Sigmoid colon (tissue), 7 donors: ENCODE measurements at places on chromosomes 7 and 10. TPM values are rescaled to one million over a fixed set of nuclear protein-coding genes. Genes with fewer than 3 reads are reported as not detected.

GRCh38 chr10:63054889-63055611, 78.1 kb upstream of the NRBF2 start:
- no peaks in the 10 kb centered on the region for H3K27me3 ChIP-seq
- no peak overlapping the region for H3K4me3 ChIP-seq
- no peak overlapping the region for H3K27ac ChIP-seq
- no peaks in the 10 kb centered on the region for H3K36me3 ChIP-seq
- no peak for DNase-seq
- no peaks in the 10 kb centered on the region for H3K4me1 ChIP-seq

VSTM2A gene
- total RNA-seq: 3.6 TPM

MYL10 gene
- not detected for total RNA-seq

DNA sequence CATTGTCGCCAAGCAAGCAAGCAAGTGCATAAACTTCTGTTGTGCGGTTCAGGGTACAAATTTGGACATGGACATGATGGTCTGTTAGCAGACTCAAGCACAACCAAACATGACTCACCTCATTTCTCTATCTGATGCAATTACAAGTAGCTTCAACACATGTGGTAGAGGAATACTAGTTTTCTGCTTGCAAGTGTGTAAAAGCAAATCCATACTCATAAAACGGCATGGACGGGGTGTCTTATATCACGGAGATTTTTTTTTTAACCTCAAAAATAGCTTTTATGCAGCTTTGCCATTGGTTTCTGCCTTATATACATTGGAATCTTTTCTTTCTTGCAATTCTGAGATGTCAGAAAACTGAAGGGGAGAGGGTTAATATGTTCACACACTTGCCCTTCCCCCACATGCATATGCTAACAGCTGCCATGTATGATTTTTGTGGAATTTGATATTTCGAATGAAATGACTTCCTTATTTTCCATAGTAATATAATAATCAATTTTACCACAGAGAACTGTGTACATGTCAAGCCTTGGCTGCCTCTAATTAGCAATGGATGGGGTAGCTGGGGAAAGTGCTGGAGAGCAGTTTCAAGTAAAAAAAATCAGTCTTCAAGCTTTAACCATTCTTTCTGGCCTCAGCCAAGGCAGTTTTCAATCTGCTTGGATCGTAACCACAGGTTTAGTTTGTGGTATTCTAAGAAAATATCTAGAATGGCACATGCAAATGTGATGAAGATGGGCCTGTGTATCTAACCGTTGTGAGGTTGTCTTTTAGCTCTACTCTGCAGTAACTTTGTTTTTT, 106.0 kb upstream of the PDCD4 start:
- H3K36me3 ChIP-seq: no peaks in the 10 kb centered on the region
- no peaks in the 10 kb centered on the region for H3K27me3 ChIP-seq
- peaks cover 15% of the 10 kb centered on the region for H3K4me1 ChIP-seq
- H3K4me3 ChIP-seq: no peak overlapping the region
- DNase-seq: no peak

DNA sequence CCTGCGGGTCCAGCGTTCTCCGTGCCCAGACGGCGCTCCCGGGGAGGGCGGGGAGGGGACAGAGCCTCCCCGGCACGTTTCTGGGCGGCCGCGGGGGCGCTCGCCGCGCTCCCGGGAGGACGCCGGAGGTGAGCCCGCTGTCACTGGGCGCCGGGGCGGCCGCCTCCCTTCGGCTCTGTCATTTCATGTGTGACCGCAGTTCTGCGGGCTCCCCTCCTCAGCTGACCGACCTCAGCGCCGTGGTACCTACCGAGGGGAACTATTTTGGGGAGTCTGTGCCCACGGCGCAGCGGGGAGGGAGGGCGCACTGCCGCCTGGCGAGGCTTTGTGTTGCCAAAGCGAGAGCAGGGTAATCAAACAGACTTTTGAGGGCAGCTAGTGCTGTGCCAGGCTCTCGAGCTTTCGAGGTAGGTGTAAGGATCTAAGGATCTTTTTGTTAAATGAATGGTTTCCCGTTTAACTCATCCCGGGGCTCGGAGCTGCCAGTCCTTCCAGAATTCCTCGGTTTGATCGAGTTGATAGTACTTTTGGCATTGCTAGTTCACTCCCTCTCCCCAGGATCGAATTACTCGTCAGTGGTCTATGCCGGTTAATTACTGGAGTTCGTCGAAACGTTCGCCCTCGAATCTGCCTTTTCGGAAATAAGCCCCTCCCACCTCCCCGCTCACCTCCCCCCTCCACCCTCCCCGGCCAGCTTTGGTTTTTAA, 1.9 kb downstream of the ARID5B start:
- H3K4me3 ChIP-seq: peak overlapping the region; percentile 67
- no peaks in the 10 kb centered on the region for H3K36me3 ChIP-seq
- H3K27ac ChIP-seq: peak overlapping the region; percentile 98
- DNase-seq: peak; percentile 78

DNA sequence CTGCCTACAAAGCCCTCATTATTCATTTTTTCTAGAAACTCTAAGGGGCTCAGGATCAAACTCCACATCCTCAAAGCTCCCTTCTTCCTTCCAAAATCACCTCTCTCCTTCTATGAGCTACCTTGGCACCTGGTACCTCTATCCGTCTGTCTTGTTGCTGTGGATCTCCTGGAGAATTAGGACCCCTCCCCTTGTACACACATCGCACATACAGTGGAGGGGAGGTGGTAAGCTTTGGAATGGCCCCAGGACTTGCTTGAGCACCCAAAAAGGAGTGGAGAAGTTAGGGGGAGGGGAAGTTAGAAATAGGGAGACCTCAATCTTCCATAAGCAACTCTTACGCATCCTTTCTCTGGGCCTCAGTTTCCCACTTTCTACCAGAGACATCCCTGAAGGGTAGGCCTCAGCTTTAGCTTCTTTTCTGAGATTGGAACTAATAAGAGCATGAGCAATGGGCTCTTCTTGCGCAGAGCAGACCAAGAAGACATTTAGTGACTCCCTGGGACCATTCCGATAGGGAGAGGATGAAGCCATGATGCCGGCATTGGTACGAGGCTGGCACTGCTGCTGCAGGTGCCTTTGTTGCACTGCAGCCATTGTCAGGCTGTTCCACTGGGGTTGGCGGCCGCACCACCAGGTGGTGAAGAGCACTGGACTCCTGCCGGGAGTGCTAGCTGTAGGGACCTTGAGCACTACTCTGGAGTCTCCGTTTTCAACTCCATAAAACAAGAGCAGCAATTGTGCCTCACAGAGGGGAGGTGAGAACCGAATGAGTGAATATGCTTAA, 4.5 kb downstream of the CYP26C1 start:
- H3K36me3 ChIP-seq: no peaks in the 10 kb centered on the region
- H3K4me1 ChIP-seq: peaks cover 29% of the 10 kb centered on the region
- H3K27me3 ChIP-seq: peaks cover 84% of the 10 kb centered on the region
- H3K4me3 ChIP-seq: no peak overlapping the region

OR6B1 gene
- total RNA-seq: not detected

ATP6V0A4 gene
- not detected for total RNA-seq

MPP7 gene
- total RNA-seq: 29.7 TPM

DNA sequence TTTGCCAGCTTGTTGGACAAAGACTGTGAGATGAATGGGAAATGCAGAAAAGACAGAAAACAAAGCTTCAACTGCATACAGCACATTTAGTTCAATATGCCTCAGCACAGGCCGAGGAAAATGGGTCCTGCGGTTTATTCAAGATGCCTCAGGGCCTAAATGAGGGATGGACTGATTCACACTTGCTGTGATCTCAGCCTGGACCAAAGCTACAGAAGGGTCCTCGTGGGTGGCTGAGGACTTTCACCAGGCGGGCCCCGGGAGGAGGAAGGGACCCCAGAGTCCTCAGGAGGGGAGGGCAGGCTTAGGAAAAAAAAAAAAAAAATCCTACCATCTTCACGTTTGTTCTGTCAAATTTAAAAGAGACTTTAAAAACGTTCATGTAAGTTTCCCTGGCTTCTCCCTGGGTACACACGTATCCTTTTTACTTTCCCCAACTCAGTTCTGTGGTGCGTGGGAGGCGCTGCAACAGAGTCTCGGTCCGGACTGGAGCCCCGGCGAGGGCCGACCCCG, 624 bp upstream of the ZNF783 start:
- peak overlapping the region; percentile 75 for H3K4me3 ChIP-seq
- H3K27ac ChIP-seq: peak overlapping the region; percentile 90
- peaks cover 4% of the 10 kb centered on the region for H3K36me3 ChIP-seq
- peaks cover 21% of the 10 kb centered on the region for H3K4me1 ChIP-seq
- no peak for DNase-seq

DNA sequence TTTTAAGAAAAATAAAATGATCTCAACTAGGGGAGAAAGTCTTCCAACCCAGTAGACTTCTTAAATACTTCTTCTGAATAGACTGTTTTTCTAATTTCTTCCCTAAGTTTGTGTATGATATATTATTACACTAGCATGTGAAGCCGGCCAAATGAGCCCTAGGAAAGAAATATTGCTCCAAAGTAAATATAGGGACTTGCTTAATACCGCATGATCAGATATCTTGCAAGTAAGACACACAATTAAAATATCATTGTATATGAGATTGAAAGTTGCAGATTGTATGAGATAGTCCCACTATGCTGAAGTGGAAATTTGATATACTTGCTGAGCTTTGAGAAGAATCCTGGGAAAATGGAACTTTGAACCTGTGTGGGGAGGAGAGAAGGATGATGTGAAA, 225.7 kb downstream of the BAMBI start:
- no peaks in the 10 kb centered on the region for H3K27me3 ChIP-seq
- H3K27ac ChIP-seq: no peak overlapping the region

DNA sequence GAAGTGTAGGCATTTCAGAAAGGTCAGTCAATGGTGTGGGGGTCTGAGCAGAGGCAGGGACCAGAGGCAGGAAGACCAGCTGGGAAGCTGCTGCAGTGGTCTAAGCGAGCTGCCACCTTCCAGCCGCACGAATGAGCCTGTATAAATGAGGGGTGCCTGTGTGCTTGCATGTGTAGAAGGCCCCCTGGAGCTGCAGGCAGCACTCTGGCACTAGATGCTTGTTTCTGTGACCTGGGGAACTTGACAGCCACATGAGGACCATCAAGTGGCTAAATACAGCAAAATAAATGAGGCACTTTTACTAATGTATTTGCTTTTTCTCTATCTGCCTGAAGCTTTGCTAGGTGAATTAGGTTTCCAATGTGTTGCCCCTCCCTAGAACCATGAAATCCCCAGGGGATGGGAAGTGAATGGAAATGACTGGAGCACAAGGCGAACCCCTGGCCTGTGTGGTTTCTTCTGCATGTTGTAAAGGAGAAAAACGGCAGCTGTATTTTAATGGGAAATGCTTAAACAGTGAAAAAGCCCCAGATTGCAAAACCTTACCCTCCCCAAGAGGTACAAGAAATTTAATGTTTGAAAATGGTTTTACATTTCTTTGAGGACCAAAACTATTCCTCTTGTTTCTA, 57.7 kb downstream of the PYROXD2 start:
- no peaks in the 10 kb centered on the region for H3K36me3 ChIP-seq
- peaks cover 9% of the 10 kb centered on the region for H3K4me1 ChIP-seq
- H3K4me3 ChIP-seq: no peak overlapping the region
- H3K27me3 ChIP-seq: no peaks in the 10 kb centered on the region
- DNase-seq: no peak

DNA sequence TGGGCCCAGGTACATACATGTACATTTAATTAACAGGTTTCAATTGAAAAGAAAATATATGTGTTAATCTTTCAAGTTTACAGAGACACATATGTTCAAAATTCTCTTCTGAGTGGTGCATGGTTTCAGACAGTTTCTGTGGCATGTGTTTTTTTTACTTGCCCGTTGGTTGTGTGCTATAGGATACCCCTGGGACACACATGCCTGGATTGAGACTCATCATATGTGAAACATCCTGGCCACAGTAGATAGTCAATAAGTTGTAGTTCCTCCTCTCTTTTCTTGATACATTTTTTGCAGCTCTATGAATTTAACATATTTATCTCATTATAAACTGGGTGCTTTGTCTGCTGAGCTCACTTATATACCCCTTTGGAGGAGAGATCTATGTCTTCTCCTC, 207.8 kb upstream of the CTBP2 start:
- no peak overlapping the region for H3K27ac ChIP-seq
- no peak overlapping the region for H3K4me3 ChIP-seq
- H3K27me3 ChIP-seq: no peaks in the 10 kb centered on the region
- DNase-seq: no peak
- H3K36me3 ChIP-seq: no peaks in the 10 kb centered on the region
- H3K4me1 ChIP-seq: no peaks in the 10 kb centered on the region

DNA sequence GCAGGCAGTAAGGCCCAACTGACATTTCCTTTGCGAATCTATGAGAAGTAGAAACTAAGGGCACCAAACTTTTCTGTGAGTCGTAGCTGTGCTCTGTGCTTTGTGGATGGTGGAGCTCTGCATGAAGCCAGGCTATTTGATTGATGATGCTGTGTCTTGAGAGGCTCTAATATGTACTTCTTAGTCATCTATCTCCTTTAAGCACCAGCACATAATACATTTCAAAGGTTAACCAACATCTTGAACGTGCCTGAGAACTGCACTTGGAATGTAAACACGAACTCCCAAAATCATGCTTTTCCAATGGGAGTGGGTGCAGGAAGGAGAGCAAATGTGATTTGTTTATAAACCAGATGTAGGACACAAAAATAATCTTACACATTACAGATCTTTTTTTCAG, 411.6 kb downstream of the PARD3 start:
- no peak for DNase-seq
- no peak overlapping the region for H3K4me3 ChIP-seq
- no peak overlapping the region for H3K27ac ChIP-seq
- no peaks in the 10 kb centered on the region for H3K4me1 ChIP-seq
- H3K36me3 ChIP-seq: no peaks in the 10 kb centered on the region
- H3K27me3 ChIP-seq: no peaks in the 10 kb centered on the region

NCF1 gene
- 3.9 TPM for total RNA-seq

DNA sequence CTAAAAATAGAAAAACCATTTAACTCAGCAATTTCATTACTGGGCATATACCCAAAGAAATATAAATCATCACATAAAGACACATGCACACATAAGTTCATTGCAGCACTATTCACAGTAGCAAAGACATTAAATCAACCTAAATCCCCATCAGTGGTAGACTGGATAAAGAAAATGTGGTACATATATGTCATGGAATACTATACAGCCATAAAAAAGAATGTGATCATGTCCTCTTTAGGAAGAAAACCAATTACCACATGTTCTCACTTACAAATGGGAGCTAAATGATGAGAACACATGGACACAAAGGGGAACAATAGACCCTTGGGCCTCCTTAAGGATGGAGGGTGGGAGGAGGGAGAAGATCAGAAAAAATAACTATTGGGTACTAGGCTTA, 36.0 kb upstream of the ACBD5 start:
- no peak for DNase-seq
- no peak overlapping the region for H3K27ac ChIP-seq
- no peak overlapping the region for H3K4me3 ChIP-seq
- H3K27me3 ChIP-seq: no peaks in the 10 kb centered on the region

SEMA3D gene
- total RNA-seq: 2.5 TPM

- no peak for DNase-seq
- H3K4me3 ChIP-seq: no peak overlapping the region
- H3K4me1 ChIP-seq: no peaks in the 10 kb centered on the region
- H3K27me3 ChIP-seq: no peaks in the 10 kb centered on the region
These were observed 7.8 kb upstream of the ATOH7 start for GRCh38 chr10:68239596-68240150.

GRCh38 chr10:48296576-48297098, 9.8 kb upstream of the MAPK8 start:
- no peaks in the 10 kb centered on the region for H3K36me3 ChIP-seq
- no peak for DNase-seq
- no peaks in the 10 kb centered on the region for H3K4me1 ChIP-seq
- no peak overlapping the region for H3K4me3 ChIP-seq
- H3K27me3 ChIP-seq: no peaks in the 10 kb centered on the region

CTAGE8 gene
- total RNA-seq: 1.7 TPM

GRCh38 chr10:93160829-93161228, 87.1 kb downstream of the CYP26A1 start:
- H3K27me3 ChIP-seq: no peaks in the 10 kb centered on the region
- H3K36me3 ChIP-seq: no peaks in the 10 kb centered on the region
- no peak overlapping the region for H3K4me3 ChIP-seq
- no peak overlapping the region for H3K27ac ChIP-seq
- peak; percentile 73 for DNase-seq
